A549 treated with Mapracorat at 1 μM for 4 hours (cell line): ENCODE measurements at places on chromosomes 12 and 14. TPM values are rescaled to one million over a fixed set of nuclear protein-coding genes. Genes with fewer than 3 reads are reported as not detected.

The ACOT6 gene
- not detected in 5 replicates for total RNA-seq

The FBRSL1 gene
- total RNA-seq = 70.8 to 104 TPM (median 90.5 TPM) in 5 replicates

The ITGA7 gene
- 0.77 to 1.8 TPM (median 1.0 TPM) in 5 replicates for total RNA-seq

The TAS2R8 gene
- total RNA-seq = not detected in 5 replicates

The LRRC10 gene
- not detected in 5 replicates for total RNA-seq

The PGF gene
- total RNA-seq = 3.1 to 4.5 TPM (median 4.1 TPM) in 5 replicates

The CCDC88C gene
- total RNA-seq = 5.6 to 6.6 TPM (median 6.0 TPM) in 5 replicates

The CLEC6A gene
- not detected in 5 replicates for total RNA-seq

The SMCO3 gene
- 0.08 to 0.10 TPM in 2 of 5 replicates, not detected in the others for total RNA-seq

The ABHD12B gene
- not detected in 5 replicates for total RNA-seq

The KRT83 gene
- total RNA-seq = 2.4 to 6.6 TPM (median 6.0 TPM) in 5 replicates

The LIN7A gene
- total RNA-seq = 0.13 to 0.55 TPM (median 0.39 TPM) in 5 replicates

The TSPAN19 gene
- total RNA-seq = not detected in 5 replicates
